ENCODE measurements at places on chromosomes 11 and 22. TPM values are rescaled to one million over a fixed set of nuclear protein-coding genes. Genes with fewer than 3 reads are reported as not detected.

GRCh38 chr22:24521791-24522245 lies 26.7 kb downstream of the UPB1 start:
- peak; percentile 72 for DNase-seq

GRCh38 chr22:24091551-24092420 lies 80.7 kb downstream of the CABIN1 start:
- no peak for DNase-seq

DNA sequence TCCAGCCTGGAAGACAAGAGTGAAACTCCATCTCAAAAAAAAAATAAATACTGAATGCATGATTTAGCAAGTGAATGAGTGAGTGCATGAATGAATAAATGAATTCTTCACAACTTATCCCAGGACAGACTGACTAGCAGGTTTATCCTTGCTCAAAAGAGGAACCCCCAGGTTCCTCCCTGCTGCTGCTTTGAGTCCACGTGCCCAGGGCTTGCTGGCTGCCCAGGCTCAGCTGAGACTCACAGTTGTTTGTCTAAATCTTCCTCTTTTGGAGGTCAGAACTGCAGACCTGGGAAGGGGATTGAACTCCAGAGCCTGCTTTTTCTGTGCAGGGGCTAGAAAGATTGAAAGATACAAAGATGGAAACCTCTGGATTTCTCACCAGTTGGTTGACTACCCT lies 117.4 kb upstream of the TMEM45B start:
- no peak for DNase-seq

DNA sequence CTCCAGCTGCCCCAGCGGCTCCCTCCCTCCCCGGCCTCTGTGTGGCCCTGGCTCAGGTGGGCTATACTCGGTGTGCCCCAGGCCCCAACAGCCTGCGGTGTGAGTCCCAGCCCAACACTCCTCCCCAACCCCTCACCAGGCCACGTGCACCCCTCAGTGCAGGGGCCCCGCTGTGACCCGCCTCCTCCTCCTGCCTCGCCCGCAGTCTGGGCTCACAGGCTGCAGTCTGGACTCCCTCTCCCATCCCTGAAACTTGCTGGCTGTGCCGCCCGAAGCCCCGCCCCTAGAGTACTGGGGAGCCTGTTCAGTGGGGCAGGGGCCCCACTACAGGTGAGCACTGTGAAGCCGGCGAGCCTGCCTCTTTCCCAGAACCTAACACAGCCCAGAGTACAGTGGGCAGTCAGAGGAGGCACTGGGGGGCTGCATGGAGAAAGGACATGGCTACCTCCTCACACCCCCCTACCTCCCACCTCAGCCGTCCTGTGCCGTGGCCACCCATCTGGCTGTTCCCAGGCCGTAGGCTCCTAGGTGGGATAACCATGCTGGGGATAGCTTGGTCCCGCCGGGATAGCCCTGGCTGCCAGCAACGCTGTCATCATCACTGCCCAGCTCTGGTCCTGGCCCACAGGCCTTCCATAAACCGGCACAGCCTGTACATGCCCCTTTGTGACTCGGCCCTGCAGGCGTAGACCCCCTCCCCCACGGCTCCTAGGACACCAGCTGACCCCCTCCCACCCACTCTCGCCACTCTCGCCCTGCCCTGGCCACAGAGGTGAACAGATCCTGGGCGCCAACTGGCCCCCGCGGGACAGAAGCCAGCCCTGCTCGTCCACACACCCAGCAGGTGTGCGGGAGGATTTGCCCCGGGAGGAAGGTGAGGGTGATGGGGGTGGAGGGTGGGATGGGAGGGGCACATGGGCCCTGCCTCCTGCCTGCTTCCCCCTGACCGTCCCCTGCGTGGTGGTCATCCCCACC lies 29.7 kb downstream of the CELSR1 start:
- no peak for DNase-seq

DNA sequence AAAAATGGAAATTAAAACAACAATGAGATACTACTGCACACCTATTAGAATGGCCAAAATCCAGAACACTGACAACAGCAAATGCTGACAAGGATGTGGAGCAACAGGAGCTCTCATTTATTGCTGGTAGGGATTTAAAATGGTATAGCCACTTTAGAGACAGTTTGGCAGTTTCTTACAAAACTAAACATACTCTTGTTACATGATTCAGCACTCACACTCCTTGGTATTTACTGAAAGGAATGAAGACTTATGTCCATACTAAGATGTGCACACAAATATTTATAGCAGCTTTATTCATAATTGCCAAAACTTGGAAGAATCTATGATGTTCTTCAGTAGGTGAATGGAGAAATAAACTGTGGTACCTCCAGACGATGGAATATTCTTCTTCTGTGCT lies 40.8 kb downstream of the PGM2L1 start:
- DNase-seq, result no peak

DNA sequence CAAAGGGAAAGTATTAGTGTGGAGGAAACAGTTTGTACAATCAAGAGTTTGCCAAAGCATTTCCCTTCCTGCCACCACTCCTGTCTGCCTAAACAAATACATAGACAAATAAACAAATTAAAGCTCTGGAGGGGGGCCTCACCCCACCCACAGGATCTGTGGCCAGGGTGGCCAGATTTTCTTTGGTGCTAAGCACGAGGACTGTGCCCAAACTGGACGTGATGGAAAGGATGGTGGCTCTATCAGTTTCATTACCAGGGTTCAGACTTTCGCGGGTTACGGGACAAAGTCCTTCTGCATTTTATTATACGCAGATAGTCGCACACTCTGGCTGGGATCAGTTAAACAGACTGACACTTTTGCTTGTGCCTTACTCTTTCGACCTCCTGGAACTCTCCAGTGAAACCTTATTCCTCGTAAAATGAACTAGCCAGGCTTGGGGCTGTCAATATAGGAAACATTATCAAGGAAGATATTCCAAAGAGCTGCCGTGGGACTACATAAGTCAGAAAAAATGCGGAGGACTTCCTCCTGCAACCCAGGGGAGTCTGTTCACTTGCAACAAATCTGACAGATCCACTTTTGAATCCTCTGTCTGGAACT lies 11.2 kb downstream of the BARX2 start:
- no peak for DNase-seq

DNA sequence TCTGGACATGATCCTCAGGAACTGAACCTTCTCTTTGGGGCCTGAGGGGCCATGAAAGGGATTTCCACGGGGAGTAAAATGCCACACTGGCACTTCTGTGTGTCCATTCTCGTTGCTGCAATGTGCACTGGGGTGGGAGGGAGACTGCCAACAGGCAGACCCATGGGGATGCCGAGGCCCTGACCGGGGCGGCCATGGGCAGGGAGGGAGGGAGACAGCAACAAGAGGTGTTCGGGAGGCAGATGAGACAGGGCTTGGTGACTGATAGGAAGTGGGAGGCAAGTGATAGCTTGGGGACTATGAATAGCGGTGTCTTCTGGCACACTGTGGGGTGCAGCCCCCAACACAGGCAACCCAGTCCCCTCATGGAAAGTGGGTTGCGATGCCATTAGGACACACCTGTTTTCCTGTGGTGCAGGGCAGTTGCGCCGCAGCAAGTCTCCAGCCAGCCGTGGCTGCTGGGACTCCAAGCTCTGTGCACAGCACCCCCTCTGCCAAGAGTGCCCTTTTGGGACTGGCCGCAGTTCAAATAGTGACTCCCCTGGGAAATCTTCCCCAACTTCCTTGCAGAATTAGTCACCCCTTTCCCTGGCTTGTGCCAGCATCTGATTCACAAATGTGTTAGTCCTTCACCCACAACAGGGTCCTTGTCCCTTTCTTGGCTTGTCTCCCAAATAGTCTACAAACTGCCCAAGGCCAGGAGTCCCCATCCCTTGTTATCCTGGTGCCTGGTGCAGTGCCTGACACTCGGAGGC lies 88.8 kb downstream of the CHST1 start:
- DNase-seq, result no peak

DNA sequence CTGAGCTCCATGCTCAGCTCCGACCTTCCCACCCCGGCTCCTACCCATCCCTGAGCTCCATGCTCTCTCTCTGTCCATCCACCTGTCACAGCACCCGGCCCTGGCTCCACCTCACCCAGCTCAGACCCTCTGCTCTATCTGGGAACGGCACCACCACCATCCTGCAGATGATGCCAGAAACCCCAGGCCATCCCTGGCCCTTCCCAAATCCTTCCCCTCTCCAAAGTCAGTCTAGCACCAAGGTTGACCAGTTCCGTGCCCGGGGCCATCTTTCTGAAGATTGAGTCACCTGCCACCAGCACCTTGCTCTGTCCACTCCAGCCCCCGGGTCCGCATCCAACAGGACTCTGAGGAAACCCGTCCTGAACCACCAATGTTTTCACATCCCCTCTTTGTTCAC lies 969.6 kb downstream of the BRD1 start:
- DNase-seq, result no peak

Gene GPHA2
- 2.6 TPM for polyA plus RNA-seq

Gene KBTBD4
- polyA plus RNA-seq, result 27.2 TPM

Gene TUBA8
- 3.9 TPM for polyA plus RNA-seq

Gene ARVCF
- 18.3 TPM for polyA plus RNA-seq
